ENCODE measurements at places on chromosomes 4 and X.

- DNase-seq = no peak
Measured at GRCh38 chr4:139962130-139962684, 191.8 kb downstream of the MAML3 start.

DNA sequence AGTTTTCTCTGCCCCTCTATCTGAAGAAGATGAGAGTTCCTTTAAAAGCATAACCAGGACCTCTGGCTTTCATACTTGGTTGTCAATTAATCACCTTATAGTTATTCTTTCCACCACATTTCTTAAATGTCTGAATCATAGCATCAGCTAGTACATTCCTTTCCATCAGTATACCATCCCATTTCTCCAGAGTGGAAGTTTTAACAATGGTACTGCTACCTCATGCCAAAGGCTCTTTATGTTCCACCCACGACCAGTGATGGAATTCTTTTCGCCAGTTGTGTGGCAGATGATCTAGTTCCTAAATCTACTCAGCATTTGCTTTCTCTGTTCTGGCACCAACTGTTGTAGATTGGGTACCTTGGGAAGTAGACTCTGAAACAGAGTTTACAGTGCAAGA, 379.8 kb downstream of the ZNF674 start:
- no peak for DNase-seq

- DNase-seq = no peak
Measured at GRCh38 chr4:136012220-136012619, 1520.1 kb downstream of the PCDH18 start.

DNA sequence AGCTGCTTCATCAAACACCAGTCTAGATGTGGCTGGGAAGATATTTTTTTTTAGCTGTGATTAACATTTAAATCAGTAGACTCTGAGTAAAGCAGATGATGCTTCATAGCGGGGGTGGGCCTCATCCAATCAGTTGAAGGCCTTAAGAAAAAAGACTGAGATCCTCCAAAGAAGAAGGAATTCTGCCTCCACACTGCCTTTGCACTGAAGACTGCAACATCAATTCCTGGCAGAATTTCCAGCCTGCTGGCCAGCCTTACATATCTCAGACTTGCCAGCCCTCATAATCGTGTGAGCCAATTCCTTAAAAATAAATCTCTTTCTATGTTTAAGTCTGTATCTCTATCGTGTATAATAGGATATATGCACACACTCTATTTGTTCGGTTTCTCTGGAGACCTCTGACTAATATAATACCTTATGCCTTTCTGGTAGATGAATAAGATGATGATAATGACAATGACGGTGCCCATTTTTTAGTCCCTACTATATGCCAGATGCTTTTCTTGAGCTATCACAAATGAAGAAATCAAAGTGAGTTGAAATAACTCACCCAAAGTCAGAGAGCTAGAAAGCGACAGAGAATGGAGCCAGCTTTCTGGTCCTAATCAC, 66.1 kb upstream of the SOD3 start:
- no peak for DNase-seq

- DNase-seq = no peak
Measured at GRCh38 chr4:81651243-81651899, 179.7 kb upstream of the RASGEF1B start.

- DNase-seq = no peak
Measured at GRCh38 chrX:28639451-28639850, 52.2 kb downstream of the IL1RAPL1 start.

GRCh38 chrX:44935172-44935571, 62.2 kb downstream of the KDM6A start:
- no peak for DNase-seq

DNA sequence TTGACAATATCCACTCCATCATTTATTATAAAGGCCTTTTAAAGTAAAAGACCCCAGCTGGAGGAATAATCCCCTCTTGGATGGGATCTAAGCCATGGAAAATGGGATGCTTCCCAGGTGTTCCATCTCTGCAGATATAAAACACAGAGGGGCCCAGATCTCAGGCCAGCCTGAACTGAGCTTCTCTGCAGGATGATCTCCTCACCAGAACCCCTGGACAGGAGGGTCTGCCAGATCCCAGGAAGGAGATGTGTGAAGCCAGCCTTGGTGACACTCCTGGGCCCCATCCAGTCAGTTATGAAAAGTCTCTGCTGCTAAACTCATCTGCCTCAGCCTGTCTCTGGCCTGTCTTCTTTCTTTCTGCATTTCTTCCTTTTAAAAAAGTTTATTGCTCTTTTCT, 56.7 kb downstream of the HTRA3 start:
- no peak for DNase-seq

- DNase-seq = no peak
Measured at GRCh38 chrX:132483488-132483887, 5.3 kb downstream of the MBNL3 start.

DNA sequence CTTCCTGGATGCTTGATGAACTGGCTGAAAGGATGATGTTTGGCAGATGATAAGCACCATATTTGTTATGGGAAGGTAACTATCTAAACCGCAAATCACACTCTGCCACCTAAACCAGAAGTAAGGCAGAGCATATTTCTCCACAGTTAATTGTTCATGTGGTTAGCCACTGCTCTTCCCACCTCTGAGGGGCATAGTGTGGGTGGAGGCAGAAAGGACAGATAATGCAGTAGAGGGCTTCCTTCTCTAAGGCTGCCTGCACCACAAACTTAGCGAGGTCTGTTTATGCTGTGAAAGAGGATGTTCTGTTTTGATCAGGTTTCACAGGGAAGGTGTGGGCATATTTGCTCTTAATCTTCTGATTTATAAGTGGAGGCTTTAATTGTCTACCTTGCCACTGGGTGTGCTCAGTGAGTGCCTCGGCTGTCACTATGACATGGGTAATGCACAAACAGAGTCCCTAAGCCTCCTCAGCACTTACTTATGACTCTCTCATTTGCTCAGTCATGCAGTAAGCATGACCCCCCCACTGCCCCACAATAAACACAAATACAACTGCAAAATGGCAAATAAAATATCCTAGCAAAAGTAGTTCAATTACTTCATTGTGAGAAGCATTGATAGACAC, 401.0 kb downstream of the TMA16 start:
- no peak for DNase-seq

GRCh38 chrX:133637765-133638164, 222.5 kb upstream of the GPC4 start:
- DNase-seq = no peak

- no peak for DNase-seq
Measured at GRCh38 chr4:36313703-36314102, 32.3 kb downstream of the DTHD1 start.

DNA sequence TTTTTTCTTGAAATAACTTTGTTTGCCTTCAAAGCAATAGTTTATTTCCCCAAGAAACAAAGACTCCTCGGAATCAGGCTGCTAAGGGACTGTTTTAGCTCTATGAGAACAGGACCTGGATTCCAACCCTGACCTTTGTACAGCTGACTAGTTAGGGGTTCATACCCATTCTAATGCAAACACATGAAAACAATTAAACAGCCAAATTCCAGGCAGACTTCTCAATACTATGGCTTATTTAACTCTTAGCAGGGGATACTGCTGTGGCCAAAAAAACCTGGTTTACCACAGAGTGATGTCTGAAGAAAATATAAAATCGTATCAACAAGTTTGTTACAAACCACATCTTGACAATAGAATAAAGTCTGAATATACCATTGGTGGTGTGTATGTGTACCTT, 129.6 kb upstream of the INTU start:
- DNase-seq = no peak

DNA sequence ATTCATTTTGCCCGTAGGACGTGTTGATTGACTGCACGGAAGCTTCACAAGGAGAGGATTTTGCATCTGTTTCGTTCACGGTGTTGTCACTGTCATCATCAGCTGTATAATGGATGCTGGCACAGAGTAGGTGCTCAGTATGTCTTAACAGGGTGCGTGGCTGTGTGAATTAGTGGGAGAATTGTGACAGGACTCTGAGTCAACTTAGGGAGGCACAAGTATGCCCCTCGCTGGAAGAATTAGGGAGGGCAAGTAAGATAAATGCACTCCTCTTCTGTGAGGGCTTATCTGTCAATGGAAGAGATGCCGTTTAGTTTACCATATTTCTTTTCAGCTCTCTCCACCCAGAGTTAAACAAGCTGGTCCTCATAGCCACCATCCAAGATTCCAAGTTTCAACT, 107.2 kb downstream of the TRIML1 start:
- no peak for DNase-seq

DNA sequence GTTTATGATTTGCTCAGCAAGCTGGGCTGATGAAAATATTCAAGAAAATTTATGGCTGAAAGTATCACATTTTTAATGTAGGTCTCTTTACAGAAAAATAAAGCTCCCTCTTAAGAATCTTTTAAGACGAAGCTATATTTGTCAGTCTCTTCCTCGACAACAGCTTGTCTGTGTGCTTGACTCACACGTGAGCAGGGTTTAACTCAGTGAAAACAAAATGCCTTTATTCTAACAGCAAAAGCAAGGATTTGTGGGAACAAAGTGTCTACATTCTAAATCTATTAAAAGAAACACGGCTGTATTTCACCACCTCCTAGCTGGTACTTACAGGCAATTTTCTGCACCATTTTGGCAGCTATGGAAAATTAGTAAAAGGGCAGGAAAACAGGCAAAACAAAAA, 75.5 kb downstream of the NYX start:
- no peak for DNase-seq

DNA sequence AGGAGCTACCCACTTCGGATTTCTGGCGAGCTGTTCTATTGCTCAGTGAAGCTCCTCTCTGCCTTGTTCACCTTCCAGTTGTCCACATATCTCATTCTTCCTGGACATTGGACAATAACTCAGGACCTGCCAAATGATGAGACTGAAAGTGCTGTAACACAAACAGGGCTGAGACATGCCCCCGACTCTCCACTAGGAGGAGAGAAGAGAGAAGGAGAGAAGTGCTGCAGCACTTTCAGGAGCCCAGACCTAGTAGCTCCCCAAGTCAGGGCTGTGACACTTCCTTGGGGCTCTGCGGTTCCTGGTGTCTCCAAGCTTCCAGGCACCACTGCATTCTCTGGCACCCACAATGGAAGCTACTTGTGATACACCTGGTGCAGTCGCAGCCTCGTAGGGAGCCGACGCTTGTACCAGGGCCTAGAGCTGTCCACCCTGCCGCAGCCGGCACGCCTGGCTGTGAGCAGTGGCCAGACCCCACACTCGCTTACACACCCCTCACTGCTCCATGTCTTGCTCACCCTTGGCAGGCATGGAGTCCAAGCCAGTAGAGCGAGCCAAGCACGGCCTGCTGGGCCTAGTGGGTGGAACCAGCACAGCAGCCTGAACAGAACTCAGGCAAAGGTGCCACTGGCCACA, 234.9 kb downstream of the TECRL start:
- DNase-seq = no peak

DNA sequence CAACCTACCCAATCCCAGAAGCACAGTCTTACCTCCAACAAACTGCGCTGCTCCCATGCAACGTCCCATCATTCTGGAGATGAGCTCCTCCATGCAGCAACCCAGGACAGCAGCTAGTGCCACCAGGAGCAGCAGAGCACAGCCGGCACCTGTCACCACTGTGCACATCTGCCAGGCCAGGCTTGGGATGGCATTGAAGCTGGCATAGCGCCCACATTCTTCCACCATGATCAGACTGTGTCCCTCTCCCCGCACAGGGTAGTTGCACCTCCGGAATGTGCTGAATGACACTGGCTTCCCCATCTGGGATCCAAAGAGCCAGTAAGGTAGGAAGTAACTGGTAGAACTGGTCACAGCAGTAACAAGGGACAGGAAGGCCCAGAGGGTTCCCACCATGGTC, 8.8 kb downstream of the LHFPL1 start:
- no peak for DNase-seq

GRCh38 chr4:78601013-78601412, 49.4 kb downstream of the ANXA3 start:
- DNase-seq = no peak

DNA sequence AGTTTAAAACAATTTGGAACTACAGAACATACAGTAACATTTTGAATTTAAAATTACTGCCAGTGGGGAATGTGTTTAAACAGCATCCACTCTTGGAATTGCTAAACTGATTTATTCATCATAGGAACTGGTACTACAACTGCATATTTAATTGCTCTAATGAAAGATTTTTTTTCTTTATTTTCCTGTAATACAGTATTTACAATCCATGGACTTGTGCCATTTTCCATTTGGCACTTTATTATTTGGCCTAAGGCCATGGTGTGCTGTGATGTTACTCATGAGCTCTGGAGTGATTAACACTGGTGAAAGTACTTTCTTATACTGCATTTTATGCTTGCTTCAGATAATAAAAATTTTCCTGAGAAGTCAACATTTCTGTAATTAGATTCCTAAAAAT, 69.7 kb upstream of the NUDT6 start:
- DNase-seq = no peak

DNA sequence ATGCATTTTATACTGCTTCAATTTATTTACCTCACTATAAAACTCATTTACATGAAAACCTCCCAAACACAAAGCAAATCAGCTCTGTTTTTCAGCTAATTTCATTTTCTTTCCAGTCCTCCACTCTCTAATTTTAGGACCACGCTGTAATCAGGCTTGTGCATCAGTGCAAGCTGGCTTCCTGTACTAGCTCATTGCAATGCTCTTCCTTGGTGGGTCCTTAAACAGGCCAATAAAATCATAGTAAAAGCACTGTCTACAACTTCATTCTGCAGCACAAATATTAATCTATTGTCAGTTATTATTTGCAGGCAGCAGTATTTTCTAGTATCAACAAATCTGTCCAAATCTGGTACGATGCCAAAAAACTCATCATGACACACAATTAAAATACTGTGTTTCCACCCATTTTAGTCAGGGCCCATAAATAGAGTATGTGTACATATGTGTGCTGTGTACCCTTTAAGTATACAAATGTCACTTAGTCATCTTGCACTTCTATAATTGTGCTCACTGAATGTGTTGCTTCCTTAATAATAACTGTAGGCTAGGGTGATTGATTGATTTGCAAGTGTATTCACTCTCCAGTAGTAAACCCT, 178.2 kb upstream of the HCCS start:
- DNase-seq = no peak

GRCh38 chrX:54788446-54788845, 9.6 kb downstream of the ITIH6 start:
- DNase-seq = no peak
